ENCODE measurements at places on chromosomes 3 and 15.

- DNase-seq = no peak
Observed at GRCh38 chr3:151548195-151548594, 87.3 kb upstream of the IGSF10 start.

DNA sequence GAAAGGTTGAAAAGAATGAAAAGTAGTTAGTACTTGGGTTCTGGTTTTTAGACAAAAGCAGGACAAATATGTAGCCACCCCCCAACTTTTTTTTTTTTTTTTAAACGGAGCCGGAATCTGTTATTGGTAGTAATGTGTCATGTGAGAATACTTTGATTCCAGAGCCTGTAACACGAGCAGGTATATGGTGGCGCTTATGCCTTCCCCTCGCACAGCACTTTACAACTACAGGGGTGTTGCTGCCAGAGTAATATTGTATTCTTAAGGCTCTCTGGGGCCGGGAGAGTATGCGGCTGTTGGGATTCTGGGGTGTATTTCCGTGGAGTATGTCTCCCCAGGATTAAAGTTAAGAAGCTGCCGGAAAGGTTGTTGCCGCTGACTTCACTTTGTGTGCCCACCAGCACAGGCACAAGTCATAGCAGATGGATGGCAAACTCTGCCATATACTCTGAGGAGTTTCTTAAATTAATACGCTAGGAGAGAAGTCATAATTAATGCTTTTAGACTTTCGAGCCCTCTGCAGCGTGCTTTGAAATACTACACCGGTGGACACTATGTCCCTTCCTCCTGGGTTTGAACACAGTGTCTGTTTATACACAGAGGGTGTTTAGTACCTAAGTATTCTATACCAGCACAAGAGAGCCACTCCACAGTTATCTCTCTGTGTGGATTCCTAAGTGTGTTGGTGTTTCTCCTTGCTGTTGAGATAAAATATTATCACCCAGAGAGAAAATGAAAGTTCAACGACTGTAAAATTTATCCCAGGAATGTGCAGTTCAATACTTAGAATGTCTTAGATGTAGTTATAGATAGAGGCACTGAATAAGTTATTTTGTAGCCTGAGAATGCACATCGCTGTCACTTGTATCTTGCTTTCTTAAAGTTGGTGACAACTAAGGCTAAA is 1.4 kb downstream of the MBNL1 start:
- no peak for DNase-seq

GRCh38 chr3:148331081-148331846 is 366.4 kb upstream of the AGTR1 start:
- no peak for DNase-seq

- no peak for DNase-seq
Observed at GRCh38 chr3:45367453-45367871, 20.9 kb upstream of the LARS2 start.

DNA sequence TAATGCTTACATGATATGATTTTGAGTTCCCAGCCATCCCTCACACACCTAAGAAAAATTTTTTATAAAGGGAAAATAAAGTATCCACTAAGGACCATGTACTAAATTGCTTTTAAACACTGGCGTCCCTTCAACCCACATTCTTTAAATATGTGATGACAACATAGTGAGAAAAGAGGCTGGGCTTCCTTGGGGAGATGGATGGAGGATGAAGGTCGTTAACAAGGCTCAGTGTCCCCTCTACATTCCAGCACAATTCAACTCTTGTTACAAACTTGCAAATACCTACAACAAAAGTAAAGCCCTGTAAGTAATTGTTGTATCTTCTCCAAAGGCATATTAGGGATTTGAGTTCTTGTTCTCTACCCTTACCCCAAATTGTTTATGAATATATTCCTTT is 87.2 kb upstream of the SLC4A7 start:
- no peak for DNase-seq

DNA sequence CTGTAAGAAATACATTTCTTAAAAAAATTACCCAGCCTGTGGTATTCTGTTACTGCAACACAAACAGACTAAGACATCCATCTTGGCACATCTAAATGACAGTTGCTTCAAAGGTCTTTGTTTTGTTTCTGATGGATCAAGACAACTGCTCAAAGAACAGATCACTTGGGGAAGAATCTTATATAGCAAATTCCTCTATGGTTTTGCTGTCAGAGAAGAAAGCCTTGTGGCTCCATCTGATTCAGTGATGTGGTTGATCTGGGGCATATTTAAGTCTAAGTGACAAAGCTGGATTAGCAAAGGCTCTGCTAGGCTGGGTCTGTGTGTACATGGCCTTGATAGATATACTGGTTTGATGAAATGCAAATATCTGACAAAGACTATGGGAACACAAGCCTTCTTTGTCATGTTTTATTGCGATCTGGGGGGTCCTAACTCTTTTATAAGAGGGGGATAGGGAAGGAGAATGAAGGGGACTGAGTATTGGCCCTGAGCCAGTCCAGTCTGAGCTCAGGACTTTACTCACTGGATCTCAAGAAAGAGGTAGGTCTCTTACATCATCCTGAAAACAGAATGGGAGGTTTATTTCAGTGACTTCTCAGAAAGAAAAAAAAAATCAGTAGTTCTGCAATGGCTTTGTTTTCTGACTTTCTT is 14.3 kb upstream of the LIMD1 start:
- no peak for DNase-seq

GRCh38 chr15:99098426-99098825 is 6.5 kb upstream of the SYNM start:
- DNase-seq = no peak

DNA sequence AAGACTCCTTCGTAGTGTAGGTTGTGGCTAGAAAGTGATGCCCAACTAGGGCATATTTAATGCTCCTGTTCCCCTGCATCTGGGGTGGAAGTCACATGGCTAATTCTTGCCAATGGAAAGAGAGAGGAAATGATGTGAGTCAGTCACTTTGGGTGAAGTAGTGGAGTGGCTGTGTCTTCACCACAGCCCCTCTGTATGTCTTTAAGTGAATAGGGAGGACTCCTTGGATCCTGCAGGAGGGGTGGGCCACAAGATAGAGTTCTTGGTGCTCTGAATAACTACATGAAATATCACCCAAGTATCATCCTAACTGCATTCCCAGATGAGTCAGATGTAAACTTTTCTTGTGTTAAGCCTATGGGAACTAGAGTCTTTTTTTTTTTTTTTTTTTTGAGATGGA is 17.8 kb upstream of the MB21D2 start:
- no peak for DNase-seq

GRCh38 chr15:41919954-41920538 is 26.2 kb upstream of the SPTBN5 start:
- no peak for DNase-seq

DNA sequence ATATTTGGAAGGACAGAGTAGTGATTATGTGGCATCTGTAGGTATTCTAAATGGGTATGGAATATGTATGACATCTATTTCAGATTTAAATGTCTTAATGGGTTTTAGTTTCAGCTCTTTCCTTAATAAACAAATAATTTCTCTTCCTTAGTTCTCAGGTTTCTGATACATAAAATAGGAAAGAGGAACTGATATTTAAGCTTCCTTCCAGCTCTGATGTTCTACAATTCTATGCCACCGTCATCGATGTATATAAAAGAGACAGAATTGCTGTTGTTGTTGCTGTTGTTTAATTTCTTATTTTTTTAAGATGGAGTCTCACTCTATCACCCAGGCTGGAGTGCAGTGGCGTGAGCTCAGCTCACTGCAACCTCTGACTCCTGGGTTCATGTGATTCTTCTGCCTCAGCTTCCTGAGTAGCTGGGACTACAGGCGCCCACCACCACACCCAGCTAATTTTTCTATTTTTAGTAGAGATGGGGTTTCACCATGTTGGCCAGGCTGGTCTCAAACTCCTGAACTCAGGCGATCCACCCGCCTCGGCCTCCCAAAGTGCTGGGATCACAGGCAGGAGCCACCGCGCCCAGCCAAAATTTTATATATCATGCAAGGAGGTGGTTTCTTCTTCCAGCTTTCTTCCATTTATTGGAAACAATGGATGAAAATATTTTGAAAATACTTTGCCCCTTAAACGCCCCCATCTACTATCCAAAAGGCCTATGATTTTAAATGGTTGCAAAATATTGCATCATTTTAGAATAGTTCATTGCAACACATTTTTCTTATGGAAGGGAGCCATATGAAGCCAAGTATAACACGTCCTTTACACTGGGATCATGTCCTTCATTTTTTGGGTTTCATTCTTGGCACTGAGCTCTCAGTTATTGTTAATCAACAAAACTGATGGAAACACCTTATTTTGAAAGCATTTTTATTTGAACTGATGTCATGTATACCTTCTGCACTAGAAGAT is 13.9 kb upstream of the C15orf61 start:
- DNase-seq = no peak

DNA sequence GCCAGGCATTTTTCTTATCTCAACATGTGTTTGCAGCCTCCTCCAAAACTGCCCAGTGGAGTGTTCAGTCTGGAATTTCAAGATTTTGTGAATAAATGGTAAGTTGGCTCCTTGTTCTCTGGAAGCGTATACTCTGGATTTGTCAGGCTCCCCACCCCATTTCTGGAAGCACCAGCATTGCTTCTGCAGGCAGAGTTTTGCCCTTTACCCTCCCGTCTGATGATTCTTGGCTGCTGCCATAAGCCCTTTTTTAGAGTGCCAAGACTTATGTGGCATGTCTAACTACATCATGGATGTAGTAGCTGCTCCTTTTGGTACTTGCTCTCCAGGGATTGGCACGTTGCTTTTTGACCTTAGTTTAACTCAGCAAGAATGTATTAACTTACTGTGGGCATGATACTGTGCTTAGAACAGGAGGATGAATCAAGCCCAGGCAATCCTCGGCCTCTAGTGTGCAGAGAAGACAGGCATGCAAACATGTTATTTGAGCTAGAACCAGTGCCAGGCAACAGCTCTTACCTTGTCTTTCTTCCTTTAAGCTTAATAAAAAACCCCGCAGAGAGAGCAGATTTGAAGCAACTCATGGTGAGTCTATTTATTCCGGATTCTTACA is 8.3 kb downstream of the SNAPC5 start:
- DNase-seq = no peak

GRCh38 chr3:22745321-22745720 is 457.8 kb upstream of the UBE2E2 start:
- DNase-seq = no peak

DNA sequence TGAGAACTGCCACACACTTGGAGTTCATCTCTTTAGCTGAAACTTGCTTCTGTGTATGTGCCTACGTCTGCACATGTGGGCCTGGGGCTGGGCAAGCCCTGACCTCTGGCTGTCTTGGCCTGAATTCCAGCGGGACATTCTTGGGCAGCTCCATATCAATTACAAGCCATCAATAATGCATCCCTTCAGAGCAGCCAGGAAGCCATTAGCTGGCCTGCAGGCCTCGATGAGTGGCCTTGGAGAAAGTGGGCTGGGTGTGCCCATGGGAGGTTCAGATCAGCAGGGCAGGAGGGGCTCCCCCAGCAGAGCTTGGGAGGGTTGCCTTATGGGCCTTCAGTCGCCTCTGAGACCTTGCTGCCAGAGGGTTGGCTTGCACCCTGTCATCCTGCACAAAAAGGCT is 124.1 kb downstream of the ETFA start:
- no peak for DNase-seq

- DNase-seq = no peak
Observed at GRCh38 chr3:159252274-159252673, 450.4 kb downstream of the MFSD1 start.

DNA sequence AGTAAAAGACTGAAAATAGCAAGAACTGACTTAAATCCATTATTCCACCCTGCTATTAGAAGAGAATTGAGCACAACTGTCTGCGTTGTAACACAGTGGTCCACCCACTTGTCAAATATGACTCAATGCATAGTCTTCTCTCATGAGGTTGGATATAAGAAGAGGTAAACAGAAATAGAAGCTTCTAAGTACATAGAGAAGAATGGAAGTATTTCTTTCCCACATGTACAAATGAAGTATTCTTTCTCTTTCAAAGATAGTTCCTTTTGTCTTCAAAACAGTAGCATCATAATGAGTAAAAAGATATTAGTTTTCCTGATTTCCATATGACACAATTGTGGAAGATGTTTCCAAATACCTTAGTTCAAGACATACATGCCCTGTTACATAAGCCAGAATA is 348.6 kb upstream of the CCDC54 start:
- no peak for DNase-seq

- DNase-seq = no peak
Observed at GRCh38 chr3:22113453-22113852, 362.4 kb upstream of the ZNF385D start.

DNA sequence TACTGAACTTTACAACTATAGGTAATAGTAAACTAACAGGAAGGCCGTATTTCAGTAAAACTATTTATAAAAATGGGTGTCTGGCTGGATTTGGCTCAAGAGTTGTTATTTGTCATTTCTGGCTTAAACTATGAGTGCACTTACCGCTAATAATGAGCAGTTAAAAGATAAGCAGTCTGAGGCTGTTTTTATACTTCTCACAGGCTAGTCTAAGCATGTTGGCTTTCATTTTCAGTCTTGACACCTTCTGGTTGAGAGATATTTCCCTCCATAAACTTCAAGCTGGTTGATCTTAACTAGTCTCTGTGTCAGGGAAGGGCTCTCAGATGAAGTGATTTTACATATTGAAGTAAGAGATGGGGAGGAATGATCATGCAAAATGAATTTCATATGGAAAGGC is 96.1 kb downstream of the RSRC1 start:
- DNase-seq = no peak

GRCh38 chr15:68749365-68749764 is 71.3 kb downstream of the ANP32A start:
- no peak for DNase-seq

DNA sequence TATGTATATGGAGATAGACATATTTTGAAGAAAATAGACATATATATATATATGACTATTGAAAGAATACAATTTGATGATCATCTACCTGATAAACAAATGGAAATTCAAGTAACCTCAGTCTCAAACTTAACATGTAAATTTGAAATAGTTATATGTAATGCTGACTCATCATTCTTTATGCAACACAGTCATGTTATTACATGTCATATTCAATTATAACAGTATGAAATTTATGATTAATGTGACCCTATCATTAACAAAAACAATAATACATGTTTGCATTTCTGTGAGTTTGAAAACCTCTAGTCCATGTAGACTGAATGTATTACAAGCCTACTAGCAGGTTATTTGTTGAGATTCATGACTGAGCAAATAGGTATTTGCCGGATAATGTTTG is 204.1 kb downstream of the CADM2 start:
- DNase-seq = no peak

DNA sequence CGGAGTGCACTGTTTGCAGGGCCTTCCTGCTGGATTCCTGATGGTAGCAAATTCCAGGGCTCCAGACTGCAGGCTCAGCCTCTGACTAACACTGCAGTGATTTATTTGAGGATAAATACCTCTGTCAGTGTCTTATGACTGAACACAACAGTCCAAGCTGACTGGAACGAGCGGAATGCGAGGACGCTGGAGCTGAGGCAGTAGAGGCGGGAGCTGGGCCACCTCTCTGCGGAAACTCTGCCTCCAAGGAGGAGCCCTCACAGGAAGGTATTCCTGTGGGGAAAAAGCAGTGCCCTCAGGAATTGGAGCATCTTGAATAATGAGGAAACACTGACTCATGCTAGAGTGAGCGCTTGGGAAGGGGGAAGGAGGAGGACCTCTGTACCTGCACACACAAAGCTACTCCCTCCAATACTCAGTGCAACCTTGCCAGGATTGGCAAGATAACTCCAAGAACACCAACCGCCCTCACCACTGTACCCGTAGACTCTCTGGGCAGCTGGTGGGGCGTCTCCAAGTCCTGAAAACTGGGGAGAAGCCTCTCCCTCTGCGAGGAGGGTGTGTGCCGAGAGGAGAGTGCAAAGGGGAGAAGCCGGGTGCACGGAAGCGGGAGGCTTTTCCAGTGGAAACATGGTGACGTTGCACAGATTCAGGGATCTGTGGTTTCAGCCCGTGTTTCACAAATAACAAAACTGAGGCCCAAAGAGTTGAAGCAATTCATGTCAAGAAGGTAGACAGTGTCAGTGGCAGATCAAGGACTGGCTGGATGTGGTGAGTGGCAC is 43.0 kb downstream of the VGLL4 start:
- no peak for DNase-seq
